ENCODE measurements at places on chromosomes 11 and 22.

- DNase-seq, result no peak
These were observed 2.1 kb downstream of the CSNK1E start for GRCh38 chr22:38314933-38315822.

- no peak for DNase-seq
These were observed 10.0 kb downstream of the TRIM44 start for GRCh38 chr11:35672608-35673007.

DNA sequence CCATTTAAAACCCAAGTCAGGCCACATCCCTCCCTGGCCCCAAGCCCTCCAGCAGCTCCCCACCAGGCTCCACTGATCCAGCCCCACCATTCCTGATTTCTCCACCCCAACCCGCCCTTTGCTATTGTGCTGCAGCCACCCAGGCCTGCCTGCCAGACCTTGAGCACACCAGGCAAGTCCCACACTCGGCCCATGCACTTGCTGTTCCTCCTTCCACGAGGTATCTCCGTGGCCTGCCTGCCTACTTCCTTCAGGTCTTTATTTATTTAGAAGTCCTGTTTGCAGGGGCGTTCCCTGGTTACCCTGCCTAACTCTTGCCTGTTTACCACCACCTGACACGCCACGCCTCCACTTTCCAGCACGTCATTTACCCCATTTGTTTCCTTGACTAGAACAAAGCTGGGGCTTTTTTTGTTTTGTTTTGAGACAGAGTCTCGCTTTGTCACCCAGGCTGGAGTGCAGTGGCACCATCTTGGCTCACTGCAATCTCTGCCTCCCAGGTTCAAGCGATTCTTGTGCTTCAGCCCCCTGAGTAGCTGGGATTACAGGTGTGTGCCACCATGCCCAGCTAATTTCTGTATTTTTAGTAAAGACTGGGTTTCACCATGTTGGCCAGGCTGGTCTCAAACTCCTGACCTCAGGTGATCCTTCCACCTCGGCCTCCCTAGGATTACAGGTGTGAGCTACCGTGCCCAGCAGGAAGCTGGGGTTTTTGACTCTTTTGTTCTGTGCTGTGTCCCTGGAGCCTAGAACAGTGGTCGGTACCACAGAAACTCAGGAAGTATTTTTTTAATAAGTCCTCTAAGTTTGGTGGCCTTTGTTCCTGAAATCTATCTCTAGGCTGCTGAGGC, 6.7 kb downstream of the CENPM start:
- DNase-seq, result peak; percentile 83

DNA sequence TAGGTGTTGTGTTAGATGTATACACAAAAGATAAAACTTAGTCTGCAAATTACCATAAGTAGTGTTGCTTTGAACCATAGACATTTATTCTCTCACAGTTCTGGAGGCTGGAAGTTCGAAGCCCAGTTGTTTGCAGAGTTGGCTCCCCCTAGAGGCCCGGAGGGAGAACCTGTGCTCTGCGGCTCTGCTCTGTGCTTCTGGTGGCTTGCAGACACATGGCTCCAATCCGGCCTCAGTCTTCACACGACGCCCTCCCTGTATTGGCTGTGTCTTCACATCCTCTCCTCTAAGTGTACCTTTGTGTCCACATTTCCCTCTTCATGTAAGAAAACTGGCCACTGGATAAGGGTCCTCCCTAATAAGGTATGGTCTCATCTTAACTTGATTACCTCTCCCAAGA, 128.4 kb downstream of the OPCML start:
- DNase-seq, result no peak

- no peak for DNase-seq
These were observed 85.3 kb upstream of the SORL1-AS1 start for GRCh38 chr11:121538054-121538453.

DNA sequence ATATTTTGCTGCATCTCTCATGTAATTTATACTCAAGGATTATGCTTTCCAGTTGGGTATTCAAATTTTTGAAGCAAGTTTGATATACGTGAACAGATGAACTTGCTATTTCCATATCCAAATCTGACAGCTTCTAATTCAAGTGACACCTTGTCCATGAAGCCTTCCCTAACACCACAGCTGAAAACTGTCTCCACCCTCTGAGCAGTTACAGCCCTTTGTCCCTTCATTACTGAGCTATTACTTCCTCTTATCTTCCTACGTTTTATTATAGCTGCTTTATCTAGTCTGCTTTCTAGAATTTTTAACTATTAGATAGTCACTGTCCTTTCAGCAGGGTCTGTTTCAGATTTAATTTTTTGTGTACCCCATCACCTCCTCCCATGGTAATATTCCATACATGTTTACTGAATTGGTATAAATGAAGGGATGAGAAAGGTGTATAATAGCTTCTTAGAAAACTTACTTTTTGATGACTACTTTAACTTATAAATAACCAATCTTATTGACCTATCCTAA, 13.3 kb upstream of the PRSS23 start:
- DNase-seq, result no peak

DNA sequence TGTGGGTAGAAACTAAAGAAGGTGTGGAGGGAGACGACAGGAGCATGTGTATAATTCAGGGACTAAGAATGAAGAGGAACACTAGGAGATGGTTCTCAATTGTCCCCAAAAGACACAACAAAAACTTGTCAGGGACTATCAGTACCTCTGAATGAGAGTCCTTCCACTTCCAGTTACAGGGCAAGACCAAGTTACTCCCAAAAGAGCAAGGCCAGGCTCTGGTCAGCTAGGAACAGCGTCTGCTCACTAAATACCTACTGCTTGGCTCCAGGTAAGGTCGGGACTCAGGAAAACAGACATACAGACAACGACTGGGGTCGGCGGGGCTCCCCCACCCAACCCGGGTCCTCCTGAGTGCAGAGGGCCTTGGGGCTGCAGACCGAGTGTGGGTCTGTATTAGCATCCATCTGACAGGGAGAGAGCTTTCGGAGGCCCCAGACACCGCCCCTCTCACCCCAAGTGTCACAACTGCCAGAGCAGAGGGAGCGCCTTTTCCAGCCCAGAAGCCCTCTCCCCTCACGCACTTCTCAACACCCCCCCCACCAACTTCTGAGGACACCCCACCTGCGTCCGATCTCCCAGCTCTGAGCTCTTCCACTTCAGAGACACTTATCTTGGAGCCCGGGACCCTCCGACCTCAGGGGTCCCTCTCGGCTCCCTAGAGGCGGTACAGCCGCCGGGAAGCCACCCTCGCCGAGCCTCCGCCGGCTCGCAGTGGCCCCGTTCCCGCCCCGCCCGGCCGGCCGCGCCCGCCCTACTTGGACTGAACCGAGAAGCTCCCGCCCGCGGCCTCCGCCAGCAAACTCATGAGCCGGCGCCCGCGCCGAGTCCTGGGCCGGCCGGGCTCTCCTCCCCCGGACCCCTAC, 522 bp downstream of the RHOG start:
- DNase-seq, result no peak

DNA sequence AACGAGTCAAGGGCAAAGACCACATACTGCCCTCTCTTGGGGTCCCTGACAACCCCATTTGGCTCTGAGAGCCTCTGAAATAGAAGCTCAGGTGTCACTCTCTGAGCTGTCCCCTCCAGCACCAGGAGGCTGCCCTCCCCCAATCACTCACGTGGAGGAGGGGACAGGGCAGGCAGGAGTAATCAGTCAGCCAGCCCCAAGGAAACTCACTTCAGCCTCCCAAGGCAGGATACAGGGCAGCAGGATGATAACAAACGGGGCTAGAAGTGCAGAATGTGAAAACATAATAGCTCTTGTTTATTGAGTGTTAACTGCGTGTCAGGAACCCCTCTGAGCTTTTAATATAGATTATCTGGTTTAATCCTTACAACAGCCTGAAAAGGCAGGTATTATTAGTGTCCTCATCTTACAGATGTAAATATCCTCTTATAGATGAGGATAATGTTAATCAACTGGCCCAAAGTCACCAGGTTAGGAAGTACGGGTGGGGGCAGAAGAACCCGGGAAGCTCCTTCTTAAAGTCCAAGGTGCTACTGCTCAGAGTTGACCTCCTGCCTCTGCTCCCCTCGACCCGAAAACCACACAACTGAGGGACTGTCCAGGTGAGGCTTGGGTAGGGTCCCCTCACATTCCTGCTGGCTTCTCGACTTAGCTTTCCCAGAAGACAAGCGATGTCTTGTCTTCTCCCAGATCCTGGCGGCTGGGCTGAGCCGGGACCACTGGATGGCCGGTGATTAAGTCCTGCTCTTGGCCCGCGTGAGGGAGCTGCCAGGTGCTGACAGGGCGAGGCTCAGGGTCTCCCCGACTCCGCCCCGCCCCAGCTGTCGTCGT, 2.7 kb downstream of the CHRM4 start:
- DNase-seq, result no peak

- DNase-seq, result no peak
These were observed 73.8 kb upstream of the OPCML start for GRCh38 chr11:133606124-133606523.

GRCh38 chr11:58923300-58923788, 15.9 kb upstream of the GLYATL1 start:
- DNase-seq, result no peak

- DNase-seq, result no peak
These were observed 149.3 kb upstream of the B3GAT1 start for GRCh38 chr11:134561331-134561720.

GRCh38 chr11:131964698-131965483, 594.5 kb downstream of the NTM start:
- no peak for DNase-seq

- DNase-seq, result no peak
These were observed 237.6 kb downstream of the CSNK2A3 start for GRCh38 chr11:11115475-11115874.

GRCh38 chr11:57868491-57868890, 106.9 kb downstream of the CTNND1 start:
- DNase-seq, result no peak

All from stimulated activated CD8-positive, alpha-beta memory T cell treated with anti-CD3 and anti-CD28 coated beads, Interleukin-2, amount 100 ng/mL, for 1 hour (primary cell).